T-helper 17 cell (primary cell): ENCODE measurements at places on chromosomes 4 and X.

DNA sequence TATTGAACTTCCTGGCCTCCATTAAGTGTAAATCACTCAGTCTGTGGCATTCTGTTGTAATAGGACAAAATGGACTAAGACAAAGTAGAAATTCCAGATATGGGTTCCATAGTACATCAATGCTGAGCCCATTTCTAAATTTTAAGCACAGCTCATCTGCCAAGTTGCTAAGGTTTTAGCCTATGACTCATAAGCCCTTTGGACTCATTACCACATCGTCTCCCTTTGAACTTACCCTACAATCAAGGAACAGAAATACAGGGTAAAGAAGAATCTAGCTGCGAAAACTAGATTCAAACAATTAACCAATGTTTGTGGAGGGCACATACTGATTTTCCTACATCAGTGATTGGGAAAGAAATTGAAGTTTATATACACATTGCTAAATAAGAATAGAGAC is 31.8 kb downstream of the NAA11 start:
- DNase-seq = no peak

DNA sequence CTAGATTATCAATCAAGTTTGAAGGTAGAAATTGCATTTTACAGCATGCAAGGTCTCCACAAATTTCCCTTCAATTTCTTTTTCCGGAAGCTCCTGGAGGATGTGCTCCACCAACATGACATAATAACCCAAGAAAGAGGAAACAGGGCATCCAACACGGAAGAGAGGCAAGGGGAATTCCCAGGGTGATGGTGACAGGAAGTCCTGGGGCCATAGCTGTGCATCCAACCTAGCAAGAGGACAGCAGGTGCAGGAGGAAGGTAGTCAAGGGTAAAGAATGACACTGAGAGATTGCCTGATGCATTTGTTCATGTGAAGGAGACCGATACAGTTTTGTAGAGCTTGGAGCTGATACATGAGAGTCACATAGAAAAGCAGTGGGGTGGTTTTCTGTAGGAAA is 115.7 kb upstream of the LSM6 start:
- no peak for DNase-seq

DNA sequence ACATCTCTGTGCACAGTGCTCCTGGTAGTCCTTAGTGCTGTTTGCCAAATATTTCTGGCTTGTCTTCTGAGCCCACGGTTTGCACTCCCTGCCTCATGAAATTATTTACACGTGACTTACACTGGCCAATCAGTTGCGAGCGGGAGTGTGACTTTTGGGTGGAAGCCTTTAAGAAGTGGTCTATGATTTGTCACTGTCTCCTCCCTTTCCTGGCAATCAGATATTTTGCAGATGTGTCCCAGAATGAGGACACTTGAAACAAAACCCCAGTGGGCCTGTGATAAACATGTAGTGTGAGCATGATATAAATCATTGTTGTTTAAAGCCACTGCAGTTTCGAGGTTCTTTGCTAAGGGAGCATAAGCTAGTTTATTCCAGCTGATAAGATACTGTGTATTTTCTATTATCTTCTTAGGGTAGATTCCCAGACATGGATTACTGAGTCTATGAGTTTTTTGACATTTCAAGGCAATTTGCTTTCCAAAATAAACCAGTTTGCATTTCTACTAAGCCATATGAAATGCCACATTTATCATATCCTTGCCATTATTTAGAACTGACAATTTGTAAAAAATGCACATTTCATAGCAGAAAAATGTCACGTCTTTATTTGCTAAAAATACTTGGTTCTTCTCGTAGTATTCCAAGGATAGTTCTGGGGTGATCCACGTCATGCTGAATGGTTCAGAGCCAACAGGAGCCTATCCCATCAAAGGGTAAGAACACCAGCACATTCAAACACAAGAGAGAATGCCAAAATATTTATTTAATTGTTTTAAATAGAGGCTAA is 12.0 kb downstream of the BST1 start:
- no peak for DNase-seq

- no peak for DNase-seq
Observed at GRCh38 chr4:131613086-131613823, 1535.8 kb upstream of the PCDH10 start.

- no peak for DNase-seq
Observed at GRCh38 chr4:42460043-42460442, 62.8 kb downstream of the SHISA3 start.

DNA sequence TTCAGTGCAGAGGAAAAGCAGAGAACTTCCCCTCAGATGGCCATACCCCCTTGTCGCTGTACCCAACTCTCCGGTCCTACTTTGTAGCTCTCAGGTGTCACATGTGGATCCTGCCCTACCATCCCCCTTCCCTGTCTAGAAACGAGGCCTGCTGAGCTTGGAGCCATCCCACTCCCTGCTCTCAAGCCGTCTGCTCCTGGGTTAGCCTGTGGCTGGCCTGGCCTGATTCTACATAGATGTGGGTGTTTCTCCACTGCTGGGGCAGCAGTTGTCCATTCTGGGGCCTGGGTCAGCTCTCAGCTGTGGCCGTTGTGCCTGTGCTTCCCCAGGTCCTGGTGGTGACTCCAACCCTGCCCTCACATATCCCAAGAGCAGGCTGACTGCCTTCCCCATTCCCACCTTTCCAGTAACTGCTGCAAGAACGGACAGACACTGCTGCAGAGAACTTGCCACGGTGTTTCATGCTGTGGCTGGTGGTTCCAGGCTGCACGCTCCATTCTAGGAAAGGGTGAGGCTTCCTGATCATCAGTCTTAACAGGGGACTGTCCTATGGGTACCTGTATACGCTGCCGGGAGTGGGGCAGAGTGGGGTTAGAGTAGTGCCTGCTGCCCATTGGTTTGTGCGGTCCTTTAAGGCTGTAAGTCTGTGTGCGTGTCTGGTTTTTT is 3.6 kb downstream of the IL9R start:
- DNase-seq = no peak

DNA sequence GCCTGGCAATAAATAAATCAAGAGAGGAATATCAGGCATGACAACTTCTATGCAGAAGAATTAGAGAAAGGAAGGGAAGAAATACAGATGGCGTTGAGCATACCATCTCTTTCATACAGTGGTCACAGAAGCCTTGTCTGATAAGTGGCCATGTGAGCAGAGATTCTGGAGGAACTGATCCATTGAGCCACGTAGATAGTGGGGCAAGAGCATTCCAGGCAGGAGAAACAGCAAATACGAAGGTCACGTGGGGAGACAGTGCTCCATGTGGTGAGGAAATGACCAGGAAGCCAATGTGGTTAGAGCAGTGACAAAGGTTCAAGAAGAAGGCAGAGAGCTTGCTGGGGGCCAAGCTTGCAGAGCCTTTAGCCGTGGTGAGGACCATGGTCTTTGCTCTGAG is 226.7 kb upstream of the NOCT start:
- DNase-seq = no peak

DNA sequence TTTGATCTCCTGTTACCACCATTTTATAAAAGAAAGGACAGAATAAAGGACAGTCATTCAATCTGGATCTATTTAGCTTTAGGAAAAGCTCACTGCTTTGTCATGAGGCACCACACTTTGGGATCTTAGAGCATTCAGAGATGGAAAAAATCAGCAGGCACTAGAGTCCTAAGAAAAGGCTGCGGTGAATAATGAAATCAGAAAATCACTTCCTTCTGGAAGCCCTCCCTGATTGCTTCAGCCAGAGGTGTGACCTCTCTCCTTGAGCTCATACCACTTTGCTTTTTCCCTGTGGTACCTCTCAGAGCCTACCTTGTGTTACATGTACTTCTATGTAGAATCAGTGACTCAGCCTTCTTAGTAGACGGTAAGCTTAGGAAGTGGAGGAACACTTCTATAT is 8.7 kb upstream of the TRPC5OS start:
- DNase-seq = no peak

- no peak for DNase-seq
Observed at GRCh38 chrX:72308566-72309296, 3.0 kb upstream of the CITED1 start.

DNA sequence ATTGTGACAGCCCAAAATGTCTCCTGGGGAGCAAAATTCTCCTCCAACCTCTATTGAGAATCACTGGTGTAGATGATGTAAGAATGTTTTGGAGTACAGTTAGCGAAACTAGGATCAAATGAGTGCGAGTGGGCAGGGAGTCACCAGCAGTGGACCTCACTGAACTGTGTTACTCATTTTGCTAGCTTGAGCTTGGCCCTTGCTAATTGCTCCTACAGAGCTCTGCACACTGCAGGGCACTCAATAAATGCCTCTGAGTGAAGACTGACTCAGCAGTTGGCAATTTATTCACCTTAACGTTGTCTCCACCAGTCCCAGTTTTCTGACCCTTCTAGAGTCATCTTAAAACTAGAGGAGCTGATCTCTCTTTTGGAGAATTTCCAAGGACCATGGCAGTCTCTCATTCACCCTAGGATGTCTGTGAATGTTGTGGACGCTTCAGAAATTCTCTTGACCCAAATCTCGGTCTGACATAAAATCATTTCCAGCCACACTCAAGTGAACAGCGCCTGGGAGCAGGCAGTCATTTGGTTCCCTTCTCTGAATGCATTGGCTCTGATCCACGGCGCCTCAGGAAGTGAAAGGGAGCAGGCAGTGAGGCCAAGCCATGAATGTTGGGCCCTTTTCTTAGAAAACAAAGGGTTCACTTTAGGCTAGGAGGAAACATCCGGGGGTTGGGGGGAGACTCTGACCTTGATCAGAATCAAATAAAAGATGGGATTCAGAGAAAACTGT is 148.1 kb downstream of the NWD2 start:
- DNase-seq = no peak

- no peak for DNase-seq
Observed at GRCh38 chr4:87017580-87018342, 83.0 kb downstream of the AFF1 start.

DNA sequence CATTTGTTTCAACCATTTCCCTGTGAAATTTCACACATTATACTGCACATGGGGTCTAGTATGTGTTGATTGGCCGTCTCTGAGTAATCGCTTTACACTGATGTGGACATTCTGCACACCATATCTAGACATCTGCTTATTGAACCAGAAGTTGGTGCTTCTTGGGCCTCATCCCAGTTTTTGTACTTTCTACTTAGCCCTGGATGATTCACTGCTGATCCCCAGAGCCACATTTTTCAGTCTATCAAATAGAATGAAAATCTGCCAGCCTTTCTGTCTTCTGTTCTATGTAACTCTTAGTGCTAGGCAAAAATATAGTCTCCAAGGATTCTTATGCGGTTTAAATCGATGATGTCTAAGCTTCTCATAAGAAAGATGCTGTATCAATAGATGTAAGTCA is 40.5 kb upstream of the RELL1 start:
- no peak for DNase-seq

DNA sequence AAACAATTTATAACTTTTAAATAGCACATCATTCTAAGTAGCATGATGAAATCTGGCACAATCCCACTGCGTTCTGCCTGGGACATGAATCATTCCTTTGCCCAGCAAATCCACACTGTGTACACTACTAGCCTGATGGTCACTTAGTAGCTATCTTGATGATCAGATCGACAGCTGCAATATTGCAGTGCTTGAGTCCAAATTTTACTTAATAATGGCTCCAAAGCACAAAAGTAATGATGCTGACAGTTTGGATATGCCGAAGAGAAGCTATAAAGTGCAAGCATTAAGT is 86.6 kb upstream of the NPNT start:
- no peak for DNase-seq

DNA sequence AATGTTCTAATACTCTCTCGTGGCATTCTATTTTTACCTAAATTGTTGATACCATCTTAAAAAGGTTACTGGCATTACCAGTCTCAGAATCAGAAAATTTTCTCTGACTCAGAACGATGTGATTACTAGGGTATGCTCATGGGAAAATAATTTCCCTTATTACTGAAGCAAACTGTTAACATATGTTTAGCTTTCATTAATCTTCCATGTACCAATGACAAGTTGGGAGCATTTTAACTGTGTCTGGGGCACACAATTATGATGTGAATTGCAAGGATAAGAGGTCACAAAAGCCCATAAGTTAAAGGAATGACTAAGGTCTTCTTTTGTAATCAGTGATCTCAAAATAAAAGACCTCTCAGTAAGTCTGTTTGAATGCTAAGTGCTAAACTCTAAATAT is 1254.6 kb downstream of the PCDH18 start:
- DNase-seq = no peak

GRCh38 chr4:142474398-142475087 is 371.6 kb downstream of the INPP4B start:
- DNase-seq = peak; percentile 12

GRCh38 chrX:122134291-122134690 is 1049.8 kb upstream of the GRIA3 start:
- no peak for DNase-seq

- no peak for DNase-seq
Observed at GRCh38 chr4:82885410-82885809, 5.5 kb downstream of the SEC31A start.

DNA sequence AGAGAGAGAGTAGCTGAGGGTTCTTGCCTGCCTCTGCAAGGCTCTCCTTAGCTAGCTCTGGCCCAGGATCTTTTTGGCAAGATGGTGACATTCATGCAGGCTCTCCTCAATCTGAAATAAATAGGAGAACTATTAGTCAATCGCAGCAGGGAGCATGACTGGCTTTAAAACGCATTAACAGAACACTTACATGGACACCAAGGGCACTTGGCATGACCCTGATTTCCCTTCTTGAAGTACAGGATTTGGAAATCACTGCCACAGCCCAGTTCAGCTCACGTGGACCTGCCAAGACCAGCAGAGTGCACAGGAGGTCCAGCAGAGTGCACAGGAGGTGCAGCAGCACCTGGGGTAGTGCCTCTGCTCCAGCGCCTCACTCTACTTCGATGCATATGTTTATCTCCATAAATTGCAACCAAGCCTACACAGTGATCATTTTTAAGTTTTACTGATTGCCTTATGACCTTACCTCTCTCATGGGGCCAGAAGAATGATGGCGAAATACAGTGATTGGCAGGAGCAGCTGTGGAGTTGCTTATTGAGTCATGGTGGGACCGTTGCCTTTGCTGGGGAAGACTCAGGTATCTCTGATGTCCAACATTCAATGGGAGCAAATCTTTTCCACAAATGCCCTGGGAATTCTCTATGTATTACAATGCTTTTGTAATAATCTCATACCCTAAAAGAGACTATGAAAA is 122.4 kb downstream of the SYNPO2 start:
- no peak for DNase-seq

- DNase-seq = no peak
Observed at GRCh38 chr4:14165222-14165920, 537.8 kb upstream of the BOD1L1 start.

GRCh38 chrX:134548257-134549201 is 88.6 kb downstream of the HPRT1 start:
- DNase-seq = no peak

- DNase-seq = no peak
Observed at GRCh38 chr4:111689214-111689613, 456.0 kb upstream of the FAM241A start.

GRCh38 chrX:295136-295535 is 14.0 kb downstream of the PLCXD1 start:
- no peak for DNase-seq

GRCh38 chr4:123825596-123826291 is 429.1 kb downstream of the SPRY1 start:
- no peak for DNase-seq

GRCh38 chr4:145525291-145525740 is 43.7 kb downstream of the SMAD1 start:
- DNase-seq = no peak

- no peak for DNase-seq
Observed at GRCh38 chr4:99149426-99150019, 5.4 kb upstream of the ADH4 start.
